EH (cell line): ENCODE measurements at places on chromosomes 12 and 14.

DNA sequence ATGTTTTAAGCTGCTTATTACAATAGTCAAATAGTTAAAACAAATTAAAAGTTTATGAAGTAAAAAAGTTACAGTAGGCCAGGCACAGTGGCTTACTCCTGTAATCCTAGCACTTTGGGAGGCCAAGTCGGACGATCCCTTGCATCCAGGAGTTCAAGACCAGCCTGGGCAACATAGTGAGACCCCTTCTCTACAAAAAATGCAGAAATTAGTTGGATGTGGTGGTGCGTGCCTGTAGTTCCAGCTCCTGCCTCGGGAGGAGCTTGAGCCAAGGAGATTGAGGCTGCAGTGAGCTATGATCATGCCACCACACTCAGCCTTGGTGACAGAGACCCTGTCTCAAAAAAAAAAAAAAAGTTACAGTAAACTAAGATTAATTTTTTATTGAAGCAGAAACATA lies 142.6 kb downstream of the MIPOL1 start:
- DNase-seq = no peak

DNA sequence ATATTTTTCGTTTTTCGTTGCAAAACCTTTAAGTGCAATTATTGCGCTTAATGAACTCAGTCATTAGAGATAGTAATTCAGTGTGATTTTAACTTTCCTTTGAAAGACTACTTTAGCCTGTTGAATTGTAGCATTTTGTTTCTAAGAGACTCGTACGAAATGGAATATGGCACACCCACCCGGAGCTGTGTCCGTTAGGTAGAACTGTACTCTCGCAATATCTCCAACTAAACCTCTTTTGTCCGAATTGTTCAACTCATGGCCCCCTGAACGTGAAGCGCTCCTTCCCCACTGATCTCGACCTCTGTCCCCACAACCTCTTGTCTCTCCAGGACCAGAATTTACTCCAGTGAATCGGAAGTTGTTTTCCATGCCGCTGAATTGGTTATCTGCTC lies 800 bp downstream of the PCNX4 start:
- peak; percentile 46 for DNase-seq

- DNase-seq = peak; percentile 40
Measured at GRCh38 chr12:28500373-28501024, 310.2 kb downstream of the CCDC91 start.

GRCh38 chr12:45615268-45615667 lies 114.2 kb upstream of the ARID2 start:
- peak; percentile 84 for DNase-seq

DNA sequence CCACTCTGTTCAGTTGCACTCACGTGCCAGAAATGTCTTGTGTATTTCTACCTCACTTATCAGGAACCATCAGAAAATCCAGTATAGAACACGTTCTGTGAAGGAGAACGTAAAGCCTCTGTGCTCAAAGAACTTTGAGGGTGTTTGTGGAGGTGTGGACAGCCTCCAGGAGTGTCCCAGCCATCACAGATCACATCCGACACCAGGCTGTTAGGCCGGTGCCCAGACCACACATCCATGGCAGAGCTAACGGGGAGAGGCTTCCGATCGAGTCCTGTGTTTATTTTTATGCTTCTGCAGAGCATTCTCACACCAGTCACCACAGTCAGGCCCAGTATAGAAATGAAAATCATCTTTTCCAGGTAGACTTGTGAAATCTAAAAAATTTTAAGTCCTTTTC lies 53.6 kb downstream of the TPCN1 start:
- no peak for DNase-seq

- DNase-seq = no peak
Measured at GRCh38 chr14:90580377-90581335, 183.8 kb downstream of the CALM1 start.

DNA sequence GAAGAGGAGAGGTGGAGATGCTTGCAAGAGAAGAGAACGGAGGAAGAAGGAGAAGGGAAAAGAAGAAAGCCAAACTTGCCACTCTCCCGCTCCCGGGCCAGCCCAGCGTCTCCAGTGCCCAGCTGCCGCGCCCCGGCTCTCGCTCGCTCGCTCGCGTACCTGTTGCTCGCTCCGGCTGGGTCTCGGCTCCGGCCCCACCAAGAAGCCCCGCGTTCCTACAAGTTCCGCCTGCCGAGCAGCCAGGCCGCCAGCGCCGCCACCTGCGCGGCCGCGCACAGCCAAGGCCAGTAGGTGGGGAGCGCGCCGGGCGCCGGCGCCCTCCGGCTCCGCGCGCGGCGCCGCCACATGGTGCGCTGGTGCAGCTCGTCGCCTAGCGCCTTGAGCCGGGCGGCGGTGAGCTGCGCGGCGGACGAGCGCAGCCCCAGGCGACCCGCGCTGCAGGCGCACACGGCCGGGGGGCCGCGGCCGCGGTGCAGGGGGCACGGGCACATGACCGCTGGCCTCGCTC lies 370 bp downstream of the HRK start:
- DNase-seq = peak; percentile 44

GRCh38 chr12:22064968-22065367 lies 18.9 kb downstream of the CMAS start:
- DNase-seq = no peak
